CD4-positive, alpha-beta T cell (primary cell): ENCODE measurements at places on chromosomes 3 and 15.
A peak's percentile ranks its signal among the peaks of the same experiment; 100 is the strongest.

GRCh38 chr15:39180030-39180429 lies 400.8 kb upstream of the THBS1 start:
- no peak for DNase-seq

GRCh38 chr15:92091155-92091734 lies 237.7 kb downstream of the SLCO3A1 start:
- no peak for DNase-seq

DNA sequence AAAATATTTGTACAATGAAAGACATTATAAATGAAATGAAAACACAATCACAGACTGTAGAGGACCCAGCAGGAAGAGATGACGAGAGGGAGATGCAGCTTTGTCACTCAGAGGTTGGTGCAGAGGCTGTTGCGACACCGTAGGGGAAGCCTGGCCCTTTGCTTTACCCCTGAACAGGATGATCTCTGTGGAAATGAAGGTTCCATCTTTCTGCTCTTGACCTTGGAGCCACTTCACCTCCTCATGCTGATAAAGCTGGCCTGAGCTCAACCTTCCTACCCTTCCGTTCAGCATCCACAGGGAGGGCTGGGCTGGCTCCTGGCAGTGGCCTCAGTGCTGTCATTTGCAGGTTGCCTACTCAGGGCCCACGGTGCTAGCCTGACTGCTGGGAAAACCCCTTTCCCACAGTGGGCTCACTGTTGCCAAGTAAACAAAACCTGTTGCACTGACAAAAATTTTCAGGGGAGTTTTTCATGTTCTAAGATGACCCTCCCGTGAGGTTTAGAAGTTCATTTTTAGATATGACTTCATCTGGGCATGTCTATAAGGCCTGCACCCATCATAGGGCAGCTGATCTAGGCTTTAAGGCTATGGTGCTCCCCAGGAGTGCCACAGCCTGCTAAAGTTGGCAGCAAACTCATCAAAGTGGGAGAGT lies 3.0 kb upstream of the CD80 start:
- DNase-seq: peak; percentile 11

GRCh38 chr3:21310891-21311290 lies 440.1 kb downstream of the ZNF385D start:
- DNase-seq: no peak

DNA sequence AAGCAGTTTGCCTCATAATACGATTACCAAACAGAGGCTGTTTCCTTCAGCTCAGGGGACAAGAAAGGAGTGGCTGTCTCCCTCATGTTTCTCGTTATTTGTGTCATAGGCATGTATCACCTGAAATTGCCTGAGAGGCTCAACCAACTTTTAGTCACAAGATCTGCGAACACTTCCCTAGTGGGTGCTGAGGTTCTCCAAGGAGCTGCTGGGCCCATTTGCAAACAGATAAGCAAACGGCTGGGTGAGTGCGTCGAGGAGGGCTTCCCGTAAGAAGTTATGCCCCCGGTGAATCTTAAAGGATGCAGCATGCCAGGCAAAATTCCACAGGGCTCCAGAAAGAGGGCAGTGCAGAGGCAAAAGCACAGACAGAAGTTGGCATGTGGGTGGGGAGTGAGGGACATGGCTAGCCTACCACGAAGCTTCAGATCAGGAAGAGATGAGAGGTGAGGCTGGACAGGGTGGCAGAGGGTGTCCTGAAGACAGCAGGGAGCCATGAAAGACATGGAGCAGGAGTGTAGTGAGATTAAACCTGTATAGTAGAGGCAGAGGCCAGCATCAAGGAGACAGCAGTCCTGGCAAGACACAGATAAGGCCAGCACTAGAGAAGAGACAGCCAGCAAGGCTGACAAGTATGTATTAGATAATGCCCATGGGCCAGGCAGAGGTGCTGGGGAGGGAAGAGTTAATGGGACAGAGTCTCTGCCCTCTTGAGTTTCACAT lies 4.0 kb upstream of the GP9 start:
- DNase-seq: no peak

DNA sequence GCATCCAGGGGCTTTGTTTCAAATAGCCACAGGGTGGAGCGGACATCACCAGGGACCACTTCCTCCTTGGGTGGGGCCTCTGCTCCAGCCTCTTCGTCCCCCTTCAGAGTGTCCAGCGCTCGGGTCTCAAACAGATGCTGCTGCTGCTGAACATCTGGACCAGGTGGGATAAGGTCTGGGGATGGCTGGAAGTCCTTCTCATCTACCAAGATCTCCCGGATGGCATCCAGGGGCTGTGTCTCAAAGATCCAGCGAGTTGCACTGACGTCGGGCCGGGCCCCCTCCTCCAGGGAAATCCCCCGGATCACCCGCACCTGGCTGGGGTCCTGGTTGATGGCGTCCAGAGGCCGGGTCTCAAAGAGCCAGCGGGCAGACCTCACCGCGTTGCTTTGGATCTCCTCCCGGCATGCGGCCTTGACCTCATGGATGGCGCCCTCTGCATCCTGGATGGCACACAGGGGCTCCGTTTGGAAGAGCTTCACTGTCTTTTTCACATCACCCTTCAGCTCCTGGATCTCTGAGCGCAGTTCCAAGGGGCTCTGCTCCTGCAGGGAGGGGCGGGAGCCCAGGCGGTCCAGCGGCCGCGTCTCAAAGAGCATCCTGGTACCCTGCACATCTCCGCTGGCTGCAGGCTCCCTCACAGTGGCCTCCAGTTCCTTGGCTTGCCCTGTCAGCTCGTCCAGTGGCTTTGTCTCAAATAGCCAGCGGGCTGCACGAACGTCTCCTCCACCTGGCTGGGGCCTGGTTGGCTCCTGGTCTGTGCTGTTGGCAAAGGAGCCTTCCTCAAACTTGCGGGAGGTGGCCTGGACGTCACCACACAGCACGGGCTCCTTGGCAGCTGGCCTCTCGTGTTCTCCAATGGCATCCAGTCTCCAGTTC lies 3.9 kb downstream of the XIRP1 start:
- no peak for DNase-seq

- DNase-seq: no peak
Measured at GRCh38 chr3:147216143-147216673, 190.1 kb downstream of the ZIC4 start.
